ENCODE measurements at places on chromosomes 2 and 18.

GRCh38 chr2:98473995-98474780 lies 29.5 kb downstream of the INPP4A start:
- DNase-seq: no peak

DNA sequence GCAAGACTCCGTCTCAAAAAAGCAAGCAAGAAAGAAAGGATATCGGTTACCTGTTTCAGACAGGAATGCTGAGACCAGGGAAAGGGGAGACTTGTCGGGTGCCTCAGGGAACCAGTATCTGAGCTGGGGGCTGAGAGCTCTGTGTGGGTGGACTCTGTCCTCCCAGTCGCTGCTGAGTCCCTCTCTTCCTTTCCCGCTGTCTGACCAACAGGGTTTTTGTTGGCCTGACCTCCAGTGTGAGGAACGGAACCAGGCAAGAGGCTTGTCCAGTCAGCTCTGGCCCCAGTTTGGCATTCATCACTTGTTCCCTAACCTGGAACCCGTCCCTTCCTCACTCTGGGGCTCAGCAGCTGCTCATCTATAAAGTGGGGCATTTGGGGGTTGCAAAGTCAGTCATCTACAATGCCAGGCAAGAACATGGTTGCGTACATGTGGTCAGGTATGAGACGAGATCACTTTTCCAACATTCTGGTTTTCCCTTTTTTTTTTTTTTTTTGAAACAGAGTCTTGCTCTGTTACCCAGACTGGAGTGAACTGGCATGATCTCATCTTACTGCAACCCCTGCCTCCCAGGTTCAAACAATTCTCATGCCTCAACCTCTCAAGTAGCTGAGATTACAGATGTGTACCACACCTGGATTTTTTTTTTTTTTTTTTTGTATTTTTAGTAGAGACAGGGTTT lies 116.4 kb downstream of the PLB1 start:
- DNase-seq: no peak

GRCh38 chr2:206250041-206250897 lies 24.2 kb upstream of the ZDBF2 start:
- no peak for DNase-seq

GRCh38 chr2:67670747-67671183 lies 273.6 kb downstream of the ETAA1 start:
- DNase-seq: no peak

- DNase-seq: no peak
Observed at GRCh38 chr18:47832348-47832747, 98.1 kb downstream of the SMAD2 start.

- DNase-seq: no peak
Observed at GRCh38 chr2:120536141-120536540, 190.2 kb downstream of the INHBB start.

DNA sequence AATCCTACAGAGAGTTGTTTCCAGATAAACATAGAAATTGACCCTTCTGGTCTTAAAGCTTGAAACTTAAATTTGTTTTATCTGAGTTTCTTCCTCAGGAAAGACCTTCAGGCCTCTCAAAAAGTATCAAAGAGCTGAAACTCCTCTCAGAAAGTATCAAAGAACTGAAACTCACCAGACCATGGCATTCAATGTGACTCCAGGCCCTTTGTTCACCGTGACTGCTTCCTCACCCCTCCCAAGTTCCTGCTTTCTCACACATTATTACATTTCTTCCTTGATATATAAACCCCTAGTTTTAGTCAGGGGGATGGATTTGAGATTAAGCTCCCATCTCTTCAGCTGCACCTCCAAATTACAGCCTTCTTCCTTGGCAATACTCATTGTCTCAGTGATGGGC lies 6.0 kb downstream of the ANKMY1 start:
- DNase-seq: no peak

GRCh38 chr2:187434342-187434785 lies 13.7 kb downstream of the CALCRL start:
- no peak for DNase-seq

- no peak for DNase-seq
Observed at GRCh38 chr2:177646791-177647190, 254.2 kb downstream of the AGPS start.

GRCh38 chr2:41580806-41581205 lies 467.0 kb upstream of the PKDCC start:
- no peak for DNase-seq

- no peak for DNase-seq
Observed at GRCh38 chr18:71827301-71827700, 716.8 kb downstream of the CBLN2 start.

DNA sequence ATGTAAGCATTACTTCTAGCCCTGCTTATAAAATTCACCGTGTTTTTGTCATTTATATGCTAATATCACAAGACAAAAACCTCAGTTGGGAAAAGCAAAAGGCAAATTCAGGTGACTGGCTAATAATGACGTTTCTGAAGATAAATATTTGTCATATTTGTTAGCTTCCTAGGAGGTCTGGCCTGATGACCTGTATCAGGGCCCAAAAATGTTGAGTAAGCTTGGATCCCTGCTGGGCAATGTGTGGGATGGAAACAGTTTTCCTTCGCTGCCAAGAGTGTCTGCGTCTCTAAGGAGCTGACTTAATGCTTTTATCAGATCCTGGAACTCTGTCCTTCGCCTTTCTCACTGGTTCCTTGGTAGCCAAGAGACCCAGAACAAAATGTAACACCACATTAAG lies 230.1 kb upstream of the PXDN start:
- no peak for DNase-seq

DNA sequence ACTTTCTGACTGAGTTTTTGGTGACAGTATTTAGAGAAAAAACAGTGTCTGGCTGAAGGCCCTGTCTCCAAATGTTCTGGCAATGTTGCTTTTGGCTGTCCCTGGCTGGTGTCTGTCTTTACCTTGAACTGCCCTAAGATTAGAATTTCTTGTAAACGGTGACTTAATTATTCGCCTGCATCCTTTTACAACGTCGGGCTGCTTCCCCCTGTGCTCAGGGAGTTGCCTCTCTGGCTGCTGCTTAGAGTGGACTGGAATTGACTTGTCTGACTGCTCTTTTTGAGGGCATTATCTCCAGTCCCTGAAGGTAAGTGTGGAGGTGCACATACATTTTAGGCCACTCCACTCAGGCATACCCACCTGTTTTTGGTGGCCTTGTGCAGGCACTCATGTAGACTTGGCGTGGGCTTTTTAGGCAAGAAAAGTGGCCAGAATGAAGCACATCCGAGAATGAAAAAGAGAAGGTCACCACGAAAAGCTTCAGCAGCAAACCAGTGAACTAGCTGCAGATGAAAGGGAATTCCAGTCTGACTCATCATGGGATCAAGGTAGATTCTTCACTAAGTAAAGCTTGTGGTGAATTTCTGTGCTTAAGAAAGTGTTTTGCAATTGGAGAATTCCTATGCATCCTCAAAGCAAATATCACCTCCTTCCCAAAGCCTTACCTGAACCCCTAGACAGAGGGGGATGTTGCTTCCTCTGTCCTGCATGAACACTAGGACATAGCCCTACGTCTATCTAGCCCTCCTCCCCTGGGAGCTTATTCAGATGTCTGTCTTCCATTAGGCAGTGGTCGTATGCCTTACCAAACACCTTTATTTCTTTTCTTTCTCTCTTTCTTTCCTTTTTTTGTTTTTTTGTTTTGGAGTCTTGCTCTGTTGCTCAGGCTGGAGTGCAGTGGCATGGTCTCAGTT lies 230.3 kb upstream of the TRIB2 start:
- no peak for DNase-seq

DNA sequence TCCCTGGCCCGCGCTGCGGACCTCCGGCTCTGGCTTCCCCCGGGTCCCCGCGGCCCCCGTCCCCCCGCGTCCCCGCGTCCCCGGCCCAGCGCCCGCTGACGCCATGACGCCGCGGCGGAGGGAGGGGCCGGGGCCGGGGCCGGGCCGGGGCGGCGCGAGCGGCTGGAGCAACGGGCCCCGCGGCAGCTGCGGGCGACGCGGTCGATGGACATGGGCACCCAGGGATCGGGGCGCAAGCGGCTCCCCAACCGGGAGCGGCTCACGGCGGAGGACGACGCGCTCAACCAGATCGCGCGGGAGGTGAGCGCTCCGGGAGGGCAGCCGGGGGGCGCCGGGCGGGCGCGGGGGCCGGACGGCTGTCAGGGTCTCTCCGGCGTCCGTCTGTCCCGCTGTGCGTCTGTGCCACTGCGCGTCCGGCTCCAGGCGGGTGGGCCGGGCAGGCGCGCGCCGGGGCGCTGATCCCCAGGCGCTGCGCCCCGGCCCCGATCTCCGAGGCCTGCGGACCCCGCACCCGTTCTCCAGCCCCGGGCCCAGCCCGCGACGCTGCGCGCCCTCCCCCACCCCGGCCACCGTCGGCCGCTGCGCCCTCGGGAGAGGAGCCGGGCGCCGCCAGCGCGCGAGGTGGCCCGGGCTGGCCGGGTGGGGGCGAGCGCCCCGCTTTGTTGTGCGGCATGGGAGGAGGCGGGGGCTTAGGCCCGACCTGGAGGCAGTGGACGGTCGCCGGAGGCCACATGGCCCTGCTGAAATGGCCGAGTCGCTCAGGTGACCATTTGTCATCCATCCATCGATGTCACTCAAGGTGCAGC lies at the start of gene LRRFIP1:
LRRFIP1 (plus strand) TSS at position 147 of the 806 bp plus-strand sequence; CDS start at position 205, 58 bp downstream.
- no peak for DNase-seq

GRCh38 chr18:683531-683930 lies 26.1 kb downstream of the TYMS start:
- DNase-seq: no peak

DNA sequence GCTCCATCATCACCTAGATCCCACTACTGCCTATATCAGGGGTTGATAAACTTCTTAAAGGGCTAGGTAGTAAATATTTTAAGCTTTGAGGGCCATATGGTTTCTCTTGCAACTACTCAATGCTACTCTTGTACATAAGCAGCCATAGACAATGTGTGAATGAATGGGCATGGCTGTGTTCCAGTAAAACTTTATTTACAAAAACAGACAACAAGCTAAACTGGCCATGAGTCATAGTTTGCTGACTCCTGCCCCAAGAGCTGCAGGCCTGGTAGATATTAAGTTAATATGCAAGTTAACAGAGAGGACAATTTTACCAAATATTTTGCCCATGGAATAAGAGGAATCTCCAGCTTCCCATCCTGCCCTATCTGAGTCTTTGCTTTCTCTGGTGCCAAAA lies 29.8 kb upstream of the MYO3B start:
- no peak for DNase-seq

- DNase-seq: no peak
Observed at GRCh38 chr18:62332964-62333695, 8.0 kb downstream of the TNFRSF11A start.

- DNase-seq: no peak
Observed at GRCh38 chr2:47026748-47027534, 111.3 kb upstream of the MCFD2 start.

GRCh38 chr18:23106575-23106974 lies 28.7 kb upstream of the CABLES1 start:
- no peak for DNase-seq

DNA sequence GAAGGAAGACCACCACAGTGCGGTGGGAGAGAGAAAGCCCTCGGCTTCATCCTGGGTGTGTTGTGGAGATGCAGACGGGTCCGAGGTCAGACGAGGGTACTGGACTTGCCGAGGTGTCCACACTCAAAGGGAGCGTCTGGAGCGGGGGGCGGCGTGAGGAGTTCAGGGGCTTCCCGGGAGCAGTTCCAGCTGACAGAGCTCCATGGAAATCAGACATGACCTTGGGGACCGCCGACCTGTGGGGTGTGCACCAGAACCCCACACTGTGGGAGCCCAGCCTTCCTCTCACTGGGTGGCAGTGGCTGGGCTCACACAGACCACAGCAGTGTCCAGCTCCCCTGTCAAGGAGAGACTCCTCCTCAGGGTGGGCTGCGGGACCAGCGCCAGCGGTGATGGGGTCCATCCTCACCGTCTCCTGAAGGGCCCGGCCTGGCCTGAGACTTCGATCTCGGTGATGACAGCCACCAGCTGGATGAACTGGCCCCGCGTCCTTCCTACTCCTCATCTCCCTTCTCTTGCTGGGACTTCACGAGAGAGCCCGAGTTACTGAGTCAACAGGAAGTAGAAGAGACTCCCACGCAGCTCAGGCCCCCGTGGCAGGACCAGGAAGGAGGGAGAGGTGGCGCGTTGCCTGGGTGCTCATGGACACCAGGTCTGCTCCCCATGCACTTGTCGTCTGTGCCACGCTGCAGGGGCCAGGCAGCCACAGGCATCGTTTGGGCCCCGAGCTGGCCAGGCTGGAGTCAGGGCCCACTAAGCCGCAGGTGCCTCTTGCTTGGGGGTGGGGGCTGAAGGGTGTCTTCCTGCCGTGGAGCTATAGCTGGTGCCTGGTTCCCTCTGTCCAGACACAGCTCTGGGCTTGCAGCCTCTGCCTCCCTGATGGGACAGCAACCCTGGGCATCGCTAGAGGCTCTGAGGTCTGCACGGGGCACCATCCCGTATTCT lies 101.9 kb upstream of the CTDP1 start:
- DNase-seq: no peak

Measured in stimulated activated CD4-positive, alpha-beta T cell treated with anti-CD3 and anti-CD28 coated beads, Interleukin-12 subunit alpha, Interleukin-12 subunit beta, amount 100 ng/mL, for 24 hours (primary cell).